CD4-positive, alpha-beta T cell treated with Interleukin-15 for 4 hours (primary cell): ENCODE measurements at places on chromosomes 6 and 20.

- DNase-seq, result no peak
Measured at GRCh38 chr20:58981628-58982364, 740 bp downstream of the NELFCD start.

DNA sequence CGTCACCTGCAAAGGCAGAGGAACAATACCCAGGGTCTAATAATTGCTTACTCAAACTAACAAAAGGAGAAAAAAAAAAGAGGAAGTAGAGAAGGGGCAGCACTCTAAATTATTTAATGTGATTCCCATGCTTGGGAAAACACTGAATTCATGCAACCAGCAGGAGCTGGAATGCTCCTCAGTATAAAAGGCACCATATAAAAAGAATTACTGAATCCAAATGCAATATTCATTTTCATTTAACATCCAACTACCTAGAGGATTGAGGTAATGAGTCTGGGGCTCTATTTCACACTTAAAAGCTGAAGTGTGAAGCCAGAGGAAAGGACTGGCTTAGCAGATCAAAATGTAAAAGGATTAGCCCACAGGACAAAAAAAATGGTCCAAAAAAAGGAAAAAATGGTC is 8.7 kb downstream of the B4GALT5 start:
- no peak for DNase-seq

DNA sequence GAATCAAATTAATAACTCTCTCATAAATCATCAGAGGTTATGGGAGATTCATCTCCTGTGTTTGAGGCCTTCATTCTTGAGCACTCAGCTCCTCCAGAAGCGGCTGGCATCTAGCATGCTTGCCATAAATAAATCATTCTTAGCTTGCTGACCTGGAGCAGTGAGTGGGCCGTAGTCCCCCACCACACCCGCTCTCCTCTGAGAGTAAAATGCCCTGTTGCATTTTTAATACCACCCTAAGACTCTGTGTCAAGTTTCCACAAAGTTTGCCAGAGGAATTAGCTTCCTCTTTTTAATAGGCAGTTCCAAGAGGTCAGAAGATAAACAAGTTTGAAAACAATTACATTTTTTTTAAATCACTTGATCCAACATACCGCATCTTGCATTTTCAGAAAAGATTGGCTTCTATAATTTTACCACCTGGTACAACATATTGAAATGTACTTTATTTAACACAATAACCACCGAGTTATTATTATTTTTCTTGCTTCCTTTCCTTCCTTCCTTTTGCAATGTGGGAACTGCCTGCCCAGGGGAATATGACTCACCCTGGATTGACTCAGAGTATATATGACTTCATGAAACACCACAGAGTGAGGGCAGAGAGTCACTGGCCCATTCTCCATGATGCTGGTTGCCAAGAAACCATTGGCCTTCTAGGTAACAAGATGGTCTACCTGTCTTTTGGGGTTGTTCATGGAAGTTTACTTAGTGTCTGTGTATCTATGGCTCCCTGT is 29.4 kb upstream of the CLIC5 start:
- DNase-seq, result peak; percentile 10

DNA sequence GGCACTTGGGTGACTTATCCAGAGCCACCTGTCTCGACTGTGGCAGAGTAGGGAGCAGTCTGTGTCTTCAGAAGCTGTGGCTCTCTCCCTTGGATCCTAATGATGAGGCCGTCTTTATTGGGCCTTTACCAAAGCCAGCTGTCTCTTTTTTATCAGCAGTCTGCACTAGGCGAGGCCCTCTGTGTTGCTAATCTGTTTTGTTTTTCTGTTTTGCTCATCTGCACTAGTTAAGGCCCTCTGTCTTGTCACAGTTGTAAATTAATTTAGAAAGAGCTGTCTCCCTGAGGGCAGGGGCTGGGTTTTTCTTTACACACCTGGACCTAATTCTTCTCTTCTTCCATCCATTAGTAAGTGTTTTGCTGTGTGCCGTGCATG is 45.0 kb downstream of the CDS2 start:
- no peak for DNase-seq

DNA sequence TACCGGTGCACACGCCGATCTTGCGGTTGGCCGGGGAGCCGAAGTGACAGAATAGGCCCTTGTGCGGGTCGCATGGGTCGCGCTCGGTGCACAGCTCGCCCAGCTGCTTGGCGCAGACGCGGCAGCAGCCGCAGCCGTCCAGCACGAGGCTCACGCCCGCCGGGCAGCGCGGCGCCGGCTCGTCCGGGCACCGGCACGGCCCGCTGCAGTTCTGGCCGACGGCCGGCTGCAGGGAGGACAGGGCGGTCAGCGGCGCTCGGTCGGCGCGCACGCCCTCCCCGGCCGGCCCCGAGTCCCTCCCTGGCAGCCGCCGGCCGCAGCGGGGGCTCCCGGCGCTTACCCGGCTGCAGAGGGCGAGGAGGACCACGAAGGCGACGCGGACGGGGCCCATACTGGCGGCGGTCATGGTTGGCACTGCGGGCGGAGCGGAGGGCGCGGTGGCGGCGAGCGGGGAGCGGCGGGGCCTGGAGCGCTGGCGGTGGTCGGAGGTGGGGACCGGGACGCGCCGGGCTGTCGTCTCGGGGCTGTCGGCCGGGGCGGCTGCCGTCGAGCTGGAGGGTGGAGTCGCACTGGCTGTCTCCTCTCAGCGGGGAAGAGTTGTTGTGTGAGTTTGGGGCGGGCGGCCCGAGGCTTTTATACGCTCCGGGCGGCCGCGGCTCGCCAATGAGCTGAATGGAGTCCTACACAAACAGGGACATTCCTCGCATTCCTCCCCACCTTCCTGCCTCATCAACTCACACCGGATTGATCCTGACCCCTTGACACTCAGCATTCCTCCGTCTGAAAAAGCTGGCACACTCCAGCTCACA is at the start of gene CCN2:
TSS of gene CCN2 (minus strand) at position 606 of the 809 bp plus-strand sequence. CDS start at position 406, 200 bp downstream.
- DNase-seq, result no peak

GRCh38 chr6:35449287-35449881 is 2.8 kb upstream of the FANCE start:
- peak; percentile 78 for DNase-seq

- DNase-seq, result no peak
Measured at GRCh38 chr6:168397012-168397411, 44.0 kb upstream of the SMOC2 start.

GRCh38 chr20:558117-558516 is 14.5 kb upstream of the CSNK2A1 start:
- DNase-seq, result no peak

DNA sequence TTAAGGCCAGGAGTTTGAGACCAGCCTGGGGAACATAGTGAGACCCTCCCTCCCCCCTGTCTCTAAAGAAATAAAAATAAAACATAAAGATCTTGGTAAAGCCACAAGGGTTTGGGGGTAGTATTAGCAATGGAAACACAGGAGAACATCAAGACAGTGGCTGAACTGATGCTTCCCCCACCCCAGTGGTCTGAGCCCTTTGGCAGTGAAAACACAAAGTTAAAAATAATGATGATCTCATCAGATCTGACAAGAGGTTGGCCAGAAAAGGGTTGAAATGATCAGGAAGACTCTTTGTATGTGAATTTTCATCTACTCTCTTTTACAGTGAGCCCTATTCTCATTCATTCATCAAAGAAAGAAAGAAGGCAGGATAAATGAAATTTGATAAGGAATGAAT is 93.7 kb downstream of the KCNB1 start:
- DNase-seq, result no peak

- peak; percentile 12 for DNase-seq
Measured at GRCh38 chr20:40945754-40946450, 82.7 kb upstream of the TOP1 start.

GRCh38 chr6:143294265-143294860 is 156.1 kb downstream of the ADAT2 start:
- DNase-seq, result no peak

DNA sequence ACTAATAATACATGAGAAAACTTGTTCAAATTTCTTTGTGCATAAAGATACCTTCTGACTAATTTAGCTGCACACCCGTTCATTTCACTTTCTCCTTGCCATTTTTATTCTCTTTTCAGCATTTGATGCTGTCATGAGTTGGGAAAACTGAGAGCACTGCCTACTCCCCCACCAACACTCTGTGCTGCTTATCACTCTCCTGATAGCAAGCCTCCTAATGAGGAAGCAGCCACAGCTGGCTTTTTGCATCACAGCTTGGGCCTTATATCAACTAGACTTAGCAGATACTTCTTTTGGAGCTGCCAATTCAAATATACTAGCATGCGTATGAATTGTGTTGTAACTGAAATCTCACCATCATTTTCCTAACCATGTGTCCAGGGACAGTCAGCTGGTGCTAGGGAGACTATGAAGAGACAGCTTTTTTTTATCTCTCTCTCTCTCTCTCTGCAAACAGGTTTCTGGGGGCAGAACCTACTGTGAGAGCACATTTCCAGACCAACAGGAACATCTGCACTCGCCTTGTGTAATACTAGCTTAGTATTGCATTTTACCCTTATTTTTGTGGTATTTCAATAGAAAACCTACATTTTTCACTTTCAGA is 699.0 kb downstream of the KHDRBS2 start:
- no peak for DNase-seq

GRCh38 chr6:166470863-166471410 is 88.2 kb upstream of the MPC1 start:
- no peak for DNase-seq

DNA sequence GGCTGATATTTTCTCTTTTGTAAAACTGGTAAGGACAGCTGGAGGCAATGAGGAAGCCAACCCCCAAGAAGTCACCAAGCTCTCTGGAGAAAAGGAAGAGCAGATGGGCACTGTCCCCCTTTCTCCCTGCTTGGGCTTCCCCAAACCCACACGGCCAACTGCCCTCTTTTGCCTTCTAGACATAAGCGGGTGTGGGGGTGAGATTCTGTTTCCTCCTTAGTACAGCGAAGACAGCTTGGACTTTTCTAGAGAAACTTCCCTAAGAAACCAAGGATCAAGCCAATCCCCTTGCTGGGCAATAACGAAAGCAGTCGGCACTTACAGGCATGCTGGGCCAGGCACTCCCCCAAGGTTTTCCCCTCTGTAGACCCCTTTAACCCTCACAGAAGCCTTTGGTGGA is 110.3 kb downstream of the CDC5L start:
- DNase-seq, result no peak

DNA sequence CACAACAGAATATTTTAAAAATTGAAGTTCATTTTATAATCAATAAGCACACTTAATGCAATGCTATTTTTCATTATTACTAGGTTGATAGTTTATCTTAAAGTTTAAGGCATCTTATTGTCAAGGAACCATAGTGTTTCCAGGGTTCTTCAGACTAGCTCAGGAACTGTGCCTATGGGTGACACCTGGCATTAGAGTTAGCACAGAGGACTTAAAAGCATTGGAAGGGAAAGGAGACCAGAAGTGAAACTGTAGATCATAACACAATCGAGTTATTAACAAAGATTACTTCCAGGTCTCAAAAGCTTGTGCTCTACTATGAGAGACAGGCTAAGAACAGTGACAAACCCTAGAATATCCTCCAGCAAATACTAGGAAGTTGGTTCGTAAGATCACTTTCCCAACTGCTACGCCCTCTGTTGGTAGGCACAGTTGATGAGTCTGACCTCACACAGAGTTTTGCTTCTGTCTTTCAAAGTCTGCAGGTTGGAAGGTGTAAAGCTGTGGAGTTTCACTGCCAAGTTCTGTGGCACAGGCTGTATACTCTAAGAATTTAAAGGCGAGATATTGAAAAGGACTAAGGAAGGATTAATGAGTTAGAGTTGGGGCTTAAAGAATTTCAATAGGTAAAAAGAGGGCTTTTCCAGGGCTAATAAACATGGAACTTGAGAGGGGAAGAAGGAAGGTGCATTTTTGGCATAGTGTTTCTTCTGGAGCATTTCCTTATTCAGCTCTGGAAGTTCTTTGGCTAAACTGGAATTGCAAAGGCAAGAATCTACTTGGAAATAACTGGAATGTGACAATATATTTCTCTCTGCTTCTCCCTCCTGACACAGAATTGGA is 531.3 kb upstream of the JAG1 start:
- no peak for DNase-seq

GRCh38 chr20:58546416-58546711 is 31.2 kb upstream of the APCDD1L start:
- no peak for DNase-seq

DNA sequence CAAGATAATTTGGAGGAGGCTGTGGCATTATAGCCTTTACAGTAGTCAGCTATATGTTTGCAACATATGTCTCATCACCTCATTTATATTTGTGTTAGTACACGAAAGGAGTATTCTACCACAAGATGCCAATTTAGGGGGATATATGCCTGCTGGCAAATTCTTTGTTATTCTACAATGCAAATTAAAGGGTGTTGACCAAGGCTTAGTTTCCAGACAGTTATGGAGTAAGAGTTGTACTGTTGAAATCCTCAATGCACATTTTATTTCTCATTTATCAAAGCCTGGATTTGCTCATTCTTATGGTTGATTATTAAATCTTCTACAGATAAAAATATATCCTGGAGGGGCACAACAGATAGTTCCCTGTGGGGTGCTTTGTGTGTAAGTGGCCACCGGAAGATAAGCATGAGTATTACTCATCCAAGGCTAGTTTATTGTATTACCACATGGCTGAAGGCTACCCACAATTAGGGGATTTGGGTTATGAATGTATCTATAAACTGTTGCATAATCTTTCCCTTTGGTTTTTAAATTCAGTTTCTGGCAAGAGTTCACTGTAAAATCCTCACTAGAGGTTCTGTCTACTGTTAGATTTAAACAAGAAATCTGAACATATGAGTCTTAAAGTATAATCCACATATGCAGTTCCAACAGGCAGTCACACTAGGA is 9.0 kb downstream of the CST9 start:
- DNase-seq, result no peak

- no peak for DNase-seq
Measured at GRCh38 chr6:32794510-32794909, 22.3 kb downstream of the HLA-DOB start.

DNA sequence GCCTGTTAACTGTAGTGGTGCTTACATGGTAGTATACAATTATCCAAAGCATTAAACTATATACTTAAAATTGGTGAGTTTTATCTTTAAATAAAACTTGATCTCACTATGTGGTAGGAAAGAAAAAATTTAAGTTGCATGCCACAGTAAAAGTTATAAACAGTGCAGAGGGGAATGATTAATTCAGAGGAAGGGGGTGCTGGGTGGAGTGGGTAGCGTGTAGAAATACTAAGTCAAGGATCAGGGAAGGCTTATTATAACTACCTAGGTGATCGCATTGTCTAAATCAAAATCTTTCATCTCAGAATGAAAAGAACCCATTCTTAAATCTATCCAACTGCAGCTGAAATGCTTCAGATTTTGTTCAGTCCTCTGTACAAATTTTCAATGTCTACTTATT is 428.3 kb downstream of the ADGRB3 start:
- no peak for DNase-seq

- no peak for DNase-seq
Measured at GRCh38 chr20:32164984-32165735, 42.4 kb downstream of the PLAGL2 start.

DNA sequence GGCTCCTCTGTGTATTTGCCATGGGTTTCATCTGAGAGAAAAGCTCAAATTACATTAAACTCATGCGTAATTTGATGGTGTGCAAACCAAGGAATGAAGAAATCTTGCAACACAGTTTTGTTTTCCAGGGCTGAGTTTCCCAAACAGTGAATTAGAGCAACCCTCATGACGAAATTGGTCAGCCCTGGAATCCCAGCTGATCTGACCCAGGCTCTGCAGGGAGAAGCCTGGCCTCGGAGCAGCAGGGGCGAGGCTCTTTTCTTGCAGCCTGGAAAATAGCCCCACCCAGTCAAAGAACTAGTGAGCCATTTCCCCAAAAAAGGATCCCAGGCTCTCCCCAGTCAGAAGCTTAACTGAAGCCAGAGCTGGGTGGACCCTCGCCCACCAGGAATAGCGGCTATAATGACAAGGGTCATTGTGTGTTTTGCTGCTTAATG is 107.3 kb upstream of the SNX9 start:
- DNase-seq, result no peak

GRCh38 chr6:119610265-119610664 is 260.7 kb upstream of the MAN1A1 start:
- no peak for DNase-seq

- DNase-seq, result no peak
Measured at GRCh38 chr6:110755411-110755834, 59.8 kb downstream of the CDK19 start.
